Activated T-cell treated with anti-CD3 and anti-CD28 coated beads, Interleukin-2, amount 50 U/mL, for 4 hours (primary cell): ENCODE measurements at places on chromosomes 11 and 22. TPM values are rescaled to one million over a fixed set of nuclear protein-coding genes. Genes with fewer than 3 reads are reported as not detected.
A peak's percentile ranks its signal among the peaks of the same experiment; 100 is the strongest.

DNA sequence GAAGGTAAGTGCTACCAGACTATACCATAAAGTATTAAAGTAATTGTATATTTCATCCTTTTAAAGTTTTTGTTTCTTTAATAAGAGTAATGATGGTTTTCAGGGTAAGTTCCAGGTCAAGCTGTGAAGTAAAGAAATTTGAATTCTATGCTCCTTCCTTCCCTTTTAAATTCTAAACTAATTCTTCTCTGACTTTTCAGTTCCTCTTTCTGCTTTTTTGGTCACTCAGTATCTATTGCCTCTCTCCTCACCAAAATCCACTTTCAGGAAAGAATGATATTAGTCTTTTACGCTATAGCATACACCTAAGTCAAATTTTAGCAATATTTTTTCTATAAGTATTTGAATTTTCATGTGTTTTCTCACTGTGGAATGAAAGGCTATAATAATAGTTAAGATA lies 8.2 kb downstream of the MMP8 start:
- no peak for DNase-seq

DNA sequence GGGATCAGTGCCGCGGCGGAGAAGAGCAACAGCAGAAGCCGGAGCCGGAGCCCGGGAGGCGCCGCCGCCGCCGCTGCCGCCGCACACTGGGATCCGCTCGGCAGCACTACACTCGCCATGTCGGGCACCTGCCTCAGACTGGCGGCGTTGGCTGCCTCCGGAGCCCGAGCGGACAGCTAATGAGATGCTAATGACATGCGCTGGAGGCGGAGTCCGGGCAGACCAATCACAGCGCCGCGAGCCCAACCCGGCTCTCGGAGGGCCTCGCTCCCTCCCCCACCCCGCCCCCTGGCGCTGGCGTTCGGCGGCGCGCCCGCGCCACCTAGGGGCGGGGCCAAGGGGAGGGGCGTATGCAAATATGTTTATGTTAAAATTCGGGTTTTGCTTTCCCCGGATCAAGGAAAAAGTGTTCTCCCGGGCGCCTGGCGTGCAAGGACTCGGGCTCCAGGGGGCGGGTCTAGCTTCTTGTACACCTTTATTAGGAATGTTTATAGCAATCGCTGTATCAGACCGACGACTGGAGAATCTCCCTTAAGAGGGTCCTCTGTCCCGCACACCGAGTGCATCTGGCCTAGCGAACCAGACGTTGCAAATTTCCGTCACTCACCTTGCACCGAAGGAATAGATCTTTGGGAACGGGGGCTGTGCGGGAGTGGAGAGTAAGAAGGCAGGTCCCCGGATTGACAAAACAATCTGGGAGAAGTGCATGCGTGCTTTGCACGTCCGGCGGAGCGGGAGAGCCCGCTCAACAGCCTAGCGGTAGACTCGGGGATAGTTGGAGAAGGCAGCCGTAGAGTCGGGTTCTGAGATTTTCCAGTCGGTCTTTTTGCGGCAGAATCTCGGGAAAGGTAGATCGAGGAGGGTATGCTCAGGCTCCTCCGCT lies at the start of gene CADM1:
TSS of gene CADM1 (minus strand) at position 140 of the 883 bp plus-strand sequence.
- DNase-seq, result peak; percentile 59

DNA sequence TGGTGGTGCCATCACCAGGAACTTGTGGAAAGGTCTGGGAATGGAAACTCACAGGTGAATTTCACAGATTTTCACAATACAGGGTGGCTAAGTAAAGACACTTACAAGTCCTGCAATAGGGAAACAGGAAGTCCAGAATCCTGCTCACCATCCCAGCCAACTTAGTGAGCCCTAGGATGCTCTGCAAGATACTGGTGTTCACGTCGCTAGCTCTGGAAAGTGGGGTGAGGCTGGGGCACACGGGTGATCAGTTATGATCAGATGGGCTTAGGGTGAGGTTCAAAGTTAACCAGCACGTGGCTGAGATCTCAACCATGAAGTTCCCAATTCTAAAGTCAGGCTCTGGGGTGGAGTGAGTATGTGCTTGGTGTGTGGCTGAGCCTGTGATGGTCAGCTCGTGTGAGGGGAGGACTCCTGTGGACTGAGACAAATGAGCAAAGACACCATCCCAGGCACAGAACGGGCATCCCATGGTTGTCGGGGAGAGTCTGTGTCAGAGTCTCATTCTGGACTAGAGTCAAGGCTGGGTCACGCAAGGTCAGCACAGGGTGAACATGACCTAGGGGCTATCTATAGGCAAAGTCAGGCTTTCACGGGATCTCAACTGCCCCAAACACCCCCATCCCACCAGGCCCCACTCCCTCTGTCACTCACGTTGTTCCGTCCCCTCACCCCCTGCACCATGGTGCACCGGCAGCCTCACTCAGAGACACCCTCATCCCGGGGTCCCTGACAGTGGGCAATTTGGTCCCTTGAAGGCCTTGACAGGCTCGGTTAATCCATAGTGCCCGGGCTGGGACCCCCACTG lies 23.9 kb downstream of the IGLL5 start:
- DNase-seq, result no peak

- DNase-seq, result no peak
These were observed 249.0 kb upstream of the KIRREL3 start for GRCh38 chr11:127249576-127249975.

GRCh38 chr11:79392161-79392560 lies 48.7 kb downstream of the TENM4 start:
- DNase-seq, result no peak

GRCh38 chr22:37089434-37089833 lies 20.1 kb downstream of the TMPRSS6 start:
- no peak for DNase-seq

- DNase-seq, result no peak
These were observed 471.2 kb upstream of the CNTN5 start for GRCh38 chr11:98549571-98549970.

DNA sequence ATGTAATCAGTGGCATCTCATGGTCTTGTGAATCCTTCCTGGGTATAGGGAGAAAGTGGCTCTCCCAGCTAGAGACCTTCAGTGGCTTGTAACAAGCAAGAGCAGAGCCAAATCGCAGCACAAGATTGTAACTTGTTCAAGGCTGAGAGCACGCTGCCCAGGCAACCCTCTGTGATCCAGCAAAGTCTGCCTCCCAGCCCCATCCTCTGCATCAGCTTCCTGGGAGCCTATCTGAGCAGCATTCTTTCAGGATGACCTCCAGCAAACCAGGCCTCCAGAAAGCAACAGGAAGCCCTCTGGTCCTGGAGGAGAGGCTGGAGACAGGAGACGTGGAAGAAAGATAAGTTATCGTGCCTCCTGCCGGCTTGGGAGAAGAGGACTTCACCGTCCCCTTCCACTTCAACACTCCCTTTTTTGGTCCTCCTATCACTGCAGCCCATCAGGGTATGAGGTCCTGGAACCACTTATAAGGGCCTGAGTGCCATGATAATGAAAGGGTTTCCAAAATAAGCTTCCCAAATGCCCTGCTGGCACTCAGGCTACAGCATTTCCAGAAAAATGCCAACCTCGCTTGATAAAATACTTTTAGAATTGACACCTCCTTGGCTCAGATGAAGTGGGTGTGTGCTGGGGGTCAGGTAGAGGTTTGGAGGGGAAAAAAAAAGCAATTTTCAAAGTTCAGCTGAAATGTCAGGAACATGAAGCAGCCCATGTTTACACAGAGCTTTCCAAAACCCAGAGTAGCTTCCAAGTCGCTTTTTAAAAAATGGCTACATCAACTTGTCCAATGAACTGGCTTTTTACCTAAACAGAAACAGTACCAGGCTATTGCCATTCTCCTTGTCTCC lies 80.2 kb downstream of the PLEKHA7 start:
- DNase-seq, result no peak

- DNase-seq, result no peak
These were observed 1151.2 kb upstream of the CCDC90B start for GRCh38 chr11:84437071-84437980.

- DNase-seq, result peak; percentile 83
These were observed 1.1 kb downstream of the CALCB start for GRCh38 chr11:15074206-15075161.

GRCh38 chr11:134352111-134352510 lies 20.3 kb downstream of the GLB1L2 start:
- DNase-seq, result no peak

- DNase-seq, result no peak
These were observed 123.9 kb downstream of the MRTFA start for GRCh38 chr22:40512426-40513136.

GRCh38 chr11:62458212-62459002 lies 39.6 kb downstream of the SCGB1A1 start:
- no peak for DNase-seq

DNA sequence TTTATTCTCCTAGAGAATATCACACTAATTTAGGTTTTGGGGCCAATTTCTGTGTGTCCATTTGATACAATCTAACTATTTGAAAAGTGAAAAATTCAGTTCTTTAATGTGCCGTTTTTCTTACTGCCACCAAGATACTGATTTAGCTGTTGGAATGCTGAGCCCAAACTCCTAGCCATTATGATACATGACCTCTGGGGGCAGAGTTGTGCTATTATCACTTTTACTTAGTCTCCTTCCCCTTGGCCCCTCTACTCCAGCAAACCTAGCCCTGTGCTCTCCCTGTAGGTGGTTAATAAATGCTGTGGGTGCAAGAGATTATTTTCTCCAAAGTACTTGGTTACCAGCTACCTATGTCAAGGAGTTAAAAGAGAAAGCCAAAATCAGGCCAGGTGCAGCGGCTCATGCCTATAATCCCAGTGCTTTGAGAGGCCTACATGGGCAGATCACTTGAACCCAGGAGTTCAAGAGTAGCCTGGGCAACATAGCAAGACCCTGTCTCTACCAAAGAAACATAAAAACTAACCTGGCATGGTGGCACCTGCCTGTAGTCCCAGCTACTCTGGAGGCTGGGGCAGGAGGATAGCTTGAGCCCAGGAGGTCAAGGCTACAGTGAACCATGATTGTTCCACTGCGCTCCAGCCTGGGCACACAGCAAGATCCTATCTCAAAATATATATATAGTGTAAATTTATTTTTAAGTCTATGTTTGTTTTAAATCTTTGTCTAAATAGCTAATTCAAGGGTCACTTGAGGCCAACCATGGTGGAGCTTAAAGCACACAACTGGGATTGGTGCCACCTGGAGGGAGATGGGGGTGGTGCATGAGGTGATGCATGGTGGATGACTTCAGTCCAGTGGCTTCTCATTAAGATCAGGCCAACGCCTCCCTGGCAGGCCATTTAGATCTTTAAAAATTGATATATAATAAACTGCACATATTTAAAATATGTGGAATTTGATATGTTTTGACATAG lies 193.2 kb upstream of the PLET1 start:
- DNase-seq, result peak; percentile 34

GRCh38 chr11:35734669-35735410 lies 72.3 kb downstream of the TRIM44 start:
- no peak for DNase-seq

GRCh38 chr11:26916805-26917204 lies 77.1 kb upstream of the FIBIN start:
- DNase-seq, result no peak

The THOC5 gene
- total RNA-seq, result 69.7 TPM

The OR56A3 gene
- not detected for total RNA-seq

The RIMBP3C gene
- not detected for total RNA-seq

The TIMP3 gene
- total RNA-seq, result 1.1 TPM

The GGTLC3 gene
- total RNA-seq, result not detected

The NRGN gene
- total RNA-seq, result 1.2 TPM

The MS4A7 gene
- total RNA-seq, result not detected

The MS4A6E gene
- total RNA-seq, result not detected

The MYBPC3 gene
- total RNA-seq, result not detected

The TIGD3 gene
- total RNA-seq, result 0.46 TPM
